ENCODE measurements at places on chromosomes 11 and 22.

GRCh38 chr22:38172832-38173640 lies 8.6 kb downstream of the PLA2G6 start:
- peak; percentile 48 for DNase-seq

GRCh38 chr11:77086521-77087472 lies 15.8 kb upstream of the OMP start:
- DNase-seq, result no peak

DNA sequence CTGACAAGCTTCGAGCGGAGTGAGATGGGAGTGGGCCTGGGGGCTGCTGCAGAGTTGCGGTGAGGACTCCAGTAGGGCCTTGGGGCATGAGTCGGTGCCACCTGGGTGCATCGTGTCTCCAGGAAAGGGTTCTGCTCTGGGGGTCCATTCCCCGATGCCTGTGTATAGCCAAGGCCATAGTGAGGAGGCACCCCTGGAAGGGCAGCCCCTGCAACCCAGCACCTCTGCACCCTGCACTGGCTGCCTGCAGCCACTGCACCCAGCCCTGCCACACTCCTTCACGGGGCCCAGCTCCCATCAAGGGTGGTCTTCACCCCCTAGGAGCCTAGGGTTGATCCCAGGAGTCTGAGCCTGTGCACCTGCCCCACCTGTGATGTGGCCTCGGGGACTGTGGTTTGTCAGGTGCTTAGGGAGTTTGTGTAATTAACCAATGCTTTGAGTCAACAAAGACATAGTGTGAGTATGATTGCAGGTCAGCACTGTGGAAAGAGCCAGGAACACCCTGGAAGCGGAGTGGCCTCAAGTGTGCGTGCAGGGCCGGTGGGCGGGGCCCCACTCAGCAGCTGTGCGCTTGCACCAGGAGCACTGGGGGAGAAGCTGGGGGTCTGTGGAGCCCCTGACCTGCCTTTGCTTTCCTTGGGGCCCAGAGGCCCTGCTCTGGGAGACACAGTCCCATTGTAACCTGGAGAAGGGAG lies 1299.3 kb downstream of the BRD1 start:
- no peak for DNase-seq

- no peak for DNase-seq
Observed at GRCh38 chr11:108984523-108984922, 319.7 kb downstream of the DDX10 start.

DNA sequence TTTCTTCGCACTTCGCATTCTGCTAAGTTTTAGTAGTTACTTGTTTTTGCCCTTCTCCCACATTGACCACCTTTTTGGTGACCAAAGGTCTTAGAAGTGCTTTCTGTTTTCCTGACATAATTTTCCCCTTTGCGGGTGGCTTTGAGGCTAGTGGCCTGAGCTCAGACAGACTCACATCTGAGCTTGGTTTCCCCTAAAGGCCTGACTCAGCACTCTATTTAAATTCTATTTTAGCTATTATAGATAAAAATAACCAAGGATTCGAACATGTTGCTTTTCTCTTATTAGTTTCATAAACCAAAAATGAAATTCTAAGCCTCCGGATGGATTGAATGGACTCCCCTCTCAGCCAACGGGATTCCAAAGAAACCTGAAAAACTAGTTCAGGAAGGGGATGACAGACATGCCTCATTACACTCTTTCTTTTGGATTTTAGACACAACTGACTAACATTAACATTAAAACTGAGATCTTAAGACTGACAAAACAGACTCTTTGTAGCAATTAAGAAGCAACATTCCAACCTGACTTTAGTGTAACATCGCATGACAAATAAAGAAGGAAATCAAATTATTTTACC lies 258.5 kb downstream of the LUZP2 start:
- no peak for DNase-seq

DNA sequence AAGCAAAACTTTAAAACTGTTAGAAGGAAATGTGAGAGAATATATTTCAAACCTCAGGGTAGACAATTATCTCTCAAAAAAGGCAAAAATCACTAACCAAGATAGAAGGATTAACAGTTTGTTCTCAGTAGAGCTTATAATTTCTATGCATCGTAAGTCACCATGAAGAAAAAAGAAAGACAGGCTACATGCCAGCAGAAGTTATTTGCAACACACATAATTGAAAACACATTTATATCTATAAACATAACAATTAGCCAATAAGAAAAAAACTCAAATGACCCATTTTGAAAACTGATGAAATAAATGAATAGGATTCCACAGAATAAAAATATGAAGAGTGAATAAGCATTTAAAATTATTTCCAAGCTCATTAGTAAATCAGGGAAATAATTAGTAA lies 24.4 kb upstream of the SNX19 start:
- DNase-seq, result no peak

- no peak for DNase-seq
Observed at GRCh38 chr11:80515097-80515496, 1074.3 kb upstream of the TENM4 start.

Data from astrocyte (in vitro differentiated cells and primary cell).